T follicular helper cell (primary cell): ENCODE measurements at places on chromosomes 2 and 18.

DNA sequence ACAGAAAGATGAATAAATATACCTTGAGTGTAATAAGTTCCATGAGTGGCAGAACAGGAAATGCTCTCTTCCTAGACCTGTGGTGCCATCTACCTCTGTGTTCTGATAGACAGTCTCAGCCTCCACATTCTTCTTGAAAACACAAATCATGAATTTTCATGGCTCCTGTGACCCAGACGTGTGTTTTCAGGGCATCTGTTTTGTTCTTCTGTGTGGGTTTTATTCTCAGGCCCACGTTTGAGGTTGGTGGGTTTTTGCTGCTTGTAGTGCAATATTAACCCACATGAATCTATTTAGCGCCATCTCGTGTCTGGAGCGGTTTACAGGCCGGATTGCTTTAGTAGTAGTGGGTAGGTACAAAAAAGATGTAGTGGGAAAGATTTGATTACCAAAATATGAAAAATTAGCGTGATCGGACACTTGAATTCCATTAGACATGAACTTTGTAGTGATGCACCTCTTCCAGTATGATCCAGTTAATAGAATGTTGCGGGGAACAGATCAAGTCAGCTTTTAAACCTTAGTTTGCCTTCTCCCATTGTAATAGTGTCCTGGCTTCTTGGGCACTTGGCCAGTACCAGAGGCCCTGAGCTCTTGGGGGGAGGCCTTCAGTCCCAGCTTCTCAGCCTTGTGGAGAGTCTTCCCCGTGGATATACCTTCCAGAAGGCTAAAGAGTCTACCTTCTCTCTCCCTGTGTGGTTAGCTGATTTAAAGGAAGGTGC lies 256.5 kb downstream of the TPGS2 start:
- no peak for DNase-seq

DNA sequence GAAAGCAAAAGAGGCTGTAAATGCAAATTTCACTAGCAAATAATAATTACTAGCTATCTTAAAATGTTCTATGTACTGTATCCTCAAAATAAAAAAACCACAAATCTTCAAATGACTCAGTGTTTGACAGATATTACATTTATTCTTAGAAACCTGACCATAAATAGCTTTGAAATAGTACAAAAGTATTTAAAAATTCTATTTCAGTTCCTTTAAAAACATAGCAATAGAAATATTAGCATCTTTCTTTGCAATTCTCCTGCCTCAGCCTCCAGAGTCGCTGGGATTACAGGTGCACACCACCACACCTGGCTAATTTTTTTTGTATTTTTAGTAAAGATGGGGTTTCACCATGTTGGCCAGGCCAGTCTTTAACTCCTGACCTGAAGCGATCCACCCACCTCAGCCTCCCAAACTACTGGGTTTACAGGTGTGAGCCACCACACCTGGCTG lies 50.6 kb downstream of the MSH6 start:
- DNase-seq: no peak

GRCh38 chr2:29765721-29766120 lies 155.7 kb downstream of the ALK start:
- DNase-seq: no peak

DNA sequence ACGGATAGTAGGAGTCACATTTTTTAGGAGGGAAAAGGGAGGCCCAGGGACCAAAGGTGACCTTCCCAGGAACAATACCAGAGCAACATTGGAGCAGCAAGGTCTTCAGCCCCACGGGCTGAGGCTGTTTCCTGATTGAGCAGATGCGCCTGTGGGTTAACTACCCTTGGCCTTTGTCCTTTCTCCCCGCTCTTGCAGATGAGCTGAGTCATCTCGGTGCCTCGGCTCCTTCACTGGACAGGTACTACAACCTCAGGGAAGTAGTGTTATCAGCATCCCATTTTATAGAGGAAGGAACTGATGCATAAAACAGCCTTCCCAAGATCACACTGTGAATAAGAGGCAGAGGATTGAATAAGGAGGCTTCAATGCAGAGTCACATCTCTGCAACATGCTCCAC lies 43.5 kb downstream of the DHRS9 start:
- no peak for DNase-seq

GRCh38 chr18:53080687-53081086 lies 740.7 kb downstream of the DCC start:
- DNase-seq: no peak

- no peak for DNase-seq
These were observed 142.6 kb downstream of the RIF1 start for GRCh38 chr2:151552287-151552686.
